GM12892 (cell line): ENCODE measurements at places on chromosomes 13 and 19.

DNA sequence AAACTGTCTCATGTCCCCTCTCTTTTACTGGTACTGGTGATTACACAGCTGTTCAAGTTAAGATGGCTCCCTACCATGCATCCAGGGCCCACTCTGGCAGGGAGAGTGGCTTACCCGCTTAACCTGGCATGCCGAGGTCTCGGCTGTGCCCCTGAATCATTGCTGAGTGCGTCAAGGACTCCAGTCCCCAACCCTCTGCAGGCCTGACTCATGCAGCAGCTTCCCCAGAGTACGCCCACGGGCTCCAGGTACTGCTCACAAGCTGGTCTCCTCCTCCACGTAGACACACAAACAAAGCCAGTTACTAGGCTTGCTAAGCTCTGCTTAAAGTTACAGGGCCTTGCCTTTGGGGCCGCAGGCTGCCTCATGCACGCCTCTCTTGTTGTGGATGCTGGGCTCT is 447.4 kb downstream of the COG6 start:
- no peak for DNase-seq

- DNase-seq, result no peak
Observed at GRCh38 chr19:47826800-47827199, 5.1 kb downstream of the CRX start.

GRCh38 chr13:27403203-27403678 is 21.2 kb upstream of the GTF3A start:
- no peak for DNase-seq

DNA sequence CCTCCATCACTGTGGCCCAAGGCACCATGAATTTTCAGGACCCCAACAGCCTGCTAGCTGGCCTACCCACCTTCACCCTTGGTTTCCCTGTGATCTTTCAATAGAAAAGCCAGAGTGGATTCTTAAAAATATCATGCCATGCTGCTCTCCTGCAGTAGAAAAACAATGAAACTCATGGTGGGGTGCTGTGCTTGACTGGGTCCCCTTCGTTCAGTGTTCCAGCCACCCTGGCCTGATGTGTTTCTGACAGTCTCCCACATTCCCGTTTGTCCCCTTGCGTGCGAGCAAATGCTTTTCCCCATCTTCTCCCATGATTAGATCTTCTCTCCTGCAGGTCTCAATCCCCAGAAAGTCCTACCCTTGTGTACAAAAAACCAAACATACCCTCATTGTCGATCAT is 43.2 kb downstream of the ABCC4 start:
- DNase-seq, result no peak

- DNase-seq, result no peak
Observed at GRCh38 chr19:38850976-38851621, 1.3 kb upstream of the HNRNPL start.

GRCh38 chr13:41833831-41834230 is 127.1 kb downstream of the VWA8 start:
- DNase-seq, result no peak

DNA sequence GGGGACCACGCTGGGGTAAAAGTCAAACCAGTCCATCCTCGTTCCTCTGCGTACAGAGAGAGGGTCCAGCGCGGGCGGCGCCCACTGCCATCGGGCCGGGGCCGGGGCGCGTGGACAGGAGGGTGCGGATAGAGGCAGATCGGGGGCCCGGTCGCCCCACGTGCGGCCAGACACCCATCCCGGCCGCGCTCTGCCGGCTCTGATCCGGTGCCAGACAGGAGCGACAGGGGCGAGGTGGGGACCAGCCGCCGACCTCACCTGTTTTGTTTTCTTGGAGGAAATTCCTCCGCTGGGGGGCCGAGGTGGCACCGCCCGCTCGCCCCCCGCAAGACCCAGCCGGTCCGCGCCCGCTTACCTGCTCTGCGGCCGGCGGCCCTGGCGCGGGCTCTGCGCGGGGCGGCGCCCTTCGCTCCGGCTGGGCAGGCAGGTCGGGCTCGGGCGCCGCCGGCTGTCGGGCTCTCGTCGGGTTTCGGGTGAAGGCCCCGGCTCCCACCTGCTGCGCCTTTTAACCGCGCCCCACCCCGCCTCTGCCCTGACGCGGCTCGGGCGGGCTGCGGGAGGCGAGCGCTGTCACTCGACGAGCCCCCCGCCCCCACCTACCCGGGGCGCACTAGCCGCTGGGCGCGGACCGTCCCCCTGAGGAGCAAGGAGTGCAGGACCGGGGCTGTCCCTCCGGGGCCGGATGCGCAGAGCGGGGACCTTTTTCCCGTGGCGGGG is at the start of gene GJB6:
Gene GJB6, minus strand, starts transcription at position 481 of the 717 bp plus-strand sequence. CDS start 8,839 bp downstream, outside the sequence.
- peak; percentile 32 for DNase-seq

GRCh38 chr13:98479496-98480003 is 97.4 kb downstream of the STK24 start:
- DNase-seq, result no peak

- DNase-seq, result no peak
Observed at GRCh38 chr13:67439365-67439764, 209.2 kb upstream of the PCDH9 start.

- DNase-seq, result no peak
Observed at GRCh38 chr13:30877335-30877734, 28.7 kb upstream of the MEDAG start.

- DNase-seq, result no peak
Observed at GRCh38 chr13:111017755-111018459, 97.2 kb upstream of the ARHGEF7 start.

DNA sequence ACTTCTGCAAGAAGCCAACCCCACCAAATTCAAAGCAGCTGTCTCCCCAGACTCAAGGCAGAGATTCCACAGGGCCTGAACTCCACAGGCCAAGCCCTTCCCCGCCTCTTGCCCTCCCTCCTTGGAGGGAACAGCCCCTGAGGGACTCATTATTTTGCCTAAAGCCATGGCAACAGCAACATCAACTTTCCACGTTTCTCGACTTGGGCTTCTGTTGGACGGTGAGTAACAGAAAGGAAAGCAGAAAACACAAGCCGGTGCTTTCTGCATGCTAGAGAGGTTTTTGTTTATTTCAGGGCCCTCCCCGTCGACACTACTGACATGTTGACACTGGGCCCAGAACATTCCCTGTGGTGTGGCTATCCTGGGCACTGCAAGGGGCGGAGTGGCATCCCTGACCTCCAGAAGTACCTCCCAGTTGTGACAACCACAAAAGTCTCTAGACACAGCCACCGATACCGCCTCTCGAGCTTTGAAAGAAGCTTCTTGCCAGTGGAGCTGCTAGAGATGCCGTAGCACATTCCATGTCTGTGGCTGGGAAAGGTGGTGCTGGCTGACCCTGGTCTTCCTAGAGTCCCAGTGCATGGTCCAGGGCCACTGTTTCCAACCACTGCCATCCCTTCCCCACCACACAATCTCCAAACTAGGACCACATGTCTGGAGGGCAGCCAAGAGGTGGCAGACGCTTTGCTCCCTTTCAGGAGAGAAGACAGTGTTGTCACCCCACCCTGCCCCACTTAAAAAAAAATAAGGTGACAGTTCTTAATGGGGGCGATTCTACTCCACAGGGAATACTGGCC is 12.8 kb downstream of the CAPS start:
- no peak for DNase-seq

DNA sequence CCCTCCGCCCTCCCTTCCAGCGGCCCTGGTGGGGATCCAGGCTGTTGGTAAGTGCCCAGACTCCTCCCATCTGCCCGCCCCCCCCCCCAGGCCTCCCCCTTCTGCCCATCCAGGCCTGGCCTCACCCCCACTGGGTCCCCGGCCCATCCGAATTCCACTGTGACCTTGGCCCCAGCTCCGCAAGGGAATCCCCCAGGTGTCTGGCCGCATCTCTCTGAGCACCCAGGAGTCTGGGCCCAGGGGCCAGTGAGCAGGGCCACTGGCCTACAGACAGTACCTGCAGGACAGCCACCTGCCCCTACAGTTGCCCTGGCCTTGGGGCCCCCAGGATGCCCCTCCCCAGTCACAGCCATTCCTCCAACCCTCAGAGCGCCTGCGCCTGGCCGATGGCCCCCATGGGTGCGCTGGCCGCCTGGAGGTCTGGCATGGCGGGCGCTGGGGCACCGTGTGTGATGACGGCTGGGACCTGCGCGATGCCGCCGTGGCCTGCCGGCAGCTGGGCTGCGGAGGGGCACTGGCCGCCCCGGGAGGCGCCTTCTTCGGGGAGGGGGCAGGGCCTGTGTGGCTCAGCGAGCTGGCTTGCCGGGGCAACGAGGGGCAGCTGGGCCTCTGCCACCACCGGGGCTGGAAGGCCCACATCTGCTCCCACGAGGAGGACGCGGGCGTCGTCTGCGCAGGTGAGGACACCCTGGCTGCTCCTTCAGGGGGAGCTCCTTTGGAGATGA is 912 bp downstream of the SSC5D start:
- no peak for DNase-seq

DNA sequence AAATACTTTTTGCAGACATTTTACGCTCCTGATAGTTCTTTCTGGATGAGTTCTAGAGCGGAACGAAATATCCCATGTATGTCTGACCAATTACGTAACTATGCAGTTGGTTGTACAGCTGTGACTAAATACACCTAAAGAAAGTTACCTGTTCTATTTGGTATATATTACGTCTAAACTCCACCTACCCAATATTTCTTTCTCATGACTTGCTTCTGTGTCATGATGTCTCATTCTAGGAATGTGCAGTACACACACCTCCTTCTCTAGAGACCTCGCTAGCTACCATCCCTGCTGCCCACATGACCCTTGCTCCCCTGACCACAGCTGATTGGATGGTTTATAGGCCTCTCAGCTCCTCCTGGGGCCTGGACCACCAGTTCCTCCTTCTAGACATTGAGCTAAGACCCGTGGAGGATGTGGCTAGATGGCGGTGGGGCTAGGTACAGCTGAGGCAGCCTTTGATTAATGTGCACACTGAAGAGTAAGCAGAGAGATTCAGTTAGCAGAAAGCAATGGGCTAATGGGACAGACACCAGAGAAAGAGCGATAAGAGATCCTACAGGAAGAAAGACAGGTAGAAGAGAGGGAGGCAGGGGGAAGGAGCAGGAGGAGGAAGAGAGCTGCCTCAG is 422.1 kb downstream of the COG6 start:
- DNase-seq, result no peak
